ENCODE measurements at places on chromosomes 2 and 18. TPM values are rescaled to one million over a fixed set of nuclear protein-coding genes. Genes with fewer than 3 reads are reported as not detected.
A peak's percentile ranks its signal among the peaks of the same experiment; 100 is the strongest.

DPP4 gene
- not detected for total RNA-seq

GAL3ST2 gene
- total RNA-seq = not detected

GRCh38 chr18:13611601-13612195 is 114.7 kb downstream of the FAM210A start:
- DNase-seq = no peak

DNA sequence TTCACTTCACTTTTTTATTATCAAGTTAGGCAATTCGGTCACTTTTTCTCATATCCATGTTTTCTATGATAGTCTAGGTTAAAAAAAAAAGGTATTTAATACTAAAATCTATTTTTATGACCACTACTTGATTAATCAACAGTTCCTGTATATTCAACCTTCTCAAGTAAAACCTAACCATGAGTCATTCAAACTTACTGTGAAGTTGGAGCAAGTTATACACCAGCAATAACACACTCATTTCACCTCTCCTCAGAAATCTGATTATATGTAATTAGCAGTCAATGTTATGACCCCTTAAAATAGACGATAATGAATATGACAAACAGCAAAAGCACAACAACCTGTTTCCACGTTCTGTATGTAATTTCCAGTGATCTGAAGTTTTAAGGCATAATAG is 35.0 kb upstream of the ADAM17 start:
- no peak for DNase-seq

DNA sequence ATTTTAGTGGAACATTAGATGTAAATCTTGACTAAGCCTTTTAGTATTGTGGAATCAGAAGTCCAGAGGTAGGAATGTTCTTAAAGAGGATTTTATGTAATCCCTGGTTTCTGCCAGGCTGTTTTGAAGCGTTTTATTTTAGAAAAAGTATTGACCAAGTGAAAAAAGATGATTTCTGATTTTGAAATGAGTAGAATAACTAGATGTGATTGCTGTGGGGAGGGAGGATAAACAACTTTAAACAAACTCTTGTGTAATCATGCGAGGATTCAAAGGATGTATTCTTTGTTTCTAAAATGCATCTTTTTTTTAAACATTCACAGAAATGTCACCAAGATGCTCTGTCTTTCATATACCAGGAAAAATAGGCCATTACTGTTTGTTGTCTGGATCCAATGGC is 53.9 kb downstream of the PHLPP1 start:
- no peak for DNase-seq

- no peak for DNase-seq
These were observed 181.8 kb upstream of the ARL4C start for GRCh38 chr2:234678711-234679110.

GRCh38 chr18:55853268-55853667 is 265.3 kb upstream of the TCF4 start:
- DNase-seq = peak; percentile 5
